ENCODE measurements at places on chromosomes 13 and 19.

GRCh38 chr13:29991343-29991742 lies 140.9 kb upstream of the UBL3 start:
- no peak for DNase-seq

- DNase-seq = no peak
Measured at GRCh38 chr13:46296115-46296822, 84.5 kb downstream of the LRRC63 start.

DNA sequence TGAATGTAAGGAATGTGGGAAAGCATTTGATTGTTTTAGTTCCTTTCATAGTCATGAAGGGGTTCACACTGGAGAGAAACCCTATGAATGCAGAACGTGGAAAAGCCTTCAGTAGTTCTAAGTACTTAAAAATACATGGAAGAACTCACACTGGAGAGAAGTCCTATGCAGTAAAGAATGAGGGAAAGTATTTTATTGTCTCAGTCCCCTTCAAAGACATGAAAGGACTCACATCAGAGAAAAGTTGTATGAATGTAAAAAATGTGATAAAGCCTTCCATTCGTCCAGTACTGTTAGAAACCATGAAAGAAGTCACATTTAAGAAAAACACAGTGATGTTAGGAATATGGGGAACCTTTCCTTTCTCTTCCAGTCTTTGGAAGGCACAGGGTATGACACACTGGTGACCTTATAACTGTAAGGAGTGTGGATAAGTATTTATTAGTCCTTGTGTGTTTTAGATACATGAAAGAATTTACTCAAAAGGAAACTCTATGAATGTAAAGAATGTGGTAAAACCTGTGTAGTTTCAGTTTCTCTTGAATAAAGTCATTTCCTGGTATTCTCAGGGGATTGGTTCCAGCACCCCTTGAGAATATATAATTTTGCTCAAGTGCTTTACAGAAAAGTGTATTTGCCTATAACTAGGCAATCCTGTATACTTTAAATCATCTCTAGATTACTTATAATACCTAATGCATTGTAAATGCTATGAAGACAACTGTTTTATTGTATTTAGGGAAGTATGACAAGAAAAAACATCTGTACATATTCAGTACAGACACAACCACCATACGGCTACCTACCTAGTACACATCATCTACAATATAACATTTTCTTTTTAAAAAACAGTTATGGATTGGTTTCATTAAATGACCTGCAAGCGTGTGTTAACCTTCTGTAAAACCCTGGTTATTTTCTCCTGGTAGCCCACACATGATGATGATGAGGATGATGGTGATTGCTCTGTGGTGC lies 52.8 kb downstream of the ZNF823 start:
- no peak for DNase-seq

DNA sequence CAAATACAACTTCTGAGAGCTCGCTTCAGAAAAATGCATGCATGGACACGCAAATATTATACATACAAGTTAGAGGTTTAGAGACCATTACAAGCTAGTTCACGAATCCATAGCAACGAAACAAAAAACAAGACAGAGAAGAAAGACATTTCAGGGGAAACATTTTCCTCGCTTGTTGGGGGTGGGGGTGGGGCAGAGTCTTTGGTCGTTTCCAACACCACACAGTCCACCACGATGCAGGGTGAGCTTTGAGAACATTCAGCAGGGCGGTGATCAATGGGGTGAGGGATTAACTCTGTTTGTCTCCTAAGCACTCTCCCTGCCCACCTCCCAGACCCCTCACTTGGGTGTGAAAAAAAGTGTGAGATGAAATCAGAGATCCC lies 651 bp downstream of the OXGR1 start:
- no peak for DNase-seq

GRCh38 chr19:18501832-18502231 lies 20.0 kb downstream of the ELL start:
- DNase-seq = peak; percentile 84

- DNase-seq = no peak
Measured at GRCh38 chr19:50546527-50547221, 21.6 kb downstream of the LRRC4B start.

DNA sequence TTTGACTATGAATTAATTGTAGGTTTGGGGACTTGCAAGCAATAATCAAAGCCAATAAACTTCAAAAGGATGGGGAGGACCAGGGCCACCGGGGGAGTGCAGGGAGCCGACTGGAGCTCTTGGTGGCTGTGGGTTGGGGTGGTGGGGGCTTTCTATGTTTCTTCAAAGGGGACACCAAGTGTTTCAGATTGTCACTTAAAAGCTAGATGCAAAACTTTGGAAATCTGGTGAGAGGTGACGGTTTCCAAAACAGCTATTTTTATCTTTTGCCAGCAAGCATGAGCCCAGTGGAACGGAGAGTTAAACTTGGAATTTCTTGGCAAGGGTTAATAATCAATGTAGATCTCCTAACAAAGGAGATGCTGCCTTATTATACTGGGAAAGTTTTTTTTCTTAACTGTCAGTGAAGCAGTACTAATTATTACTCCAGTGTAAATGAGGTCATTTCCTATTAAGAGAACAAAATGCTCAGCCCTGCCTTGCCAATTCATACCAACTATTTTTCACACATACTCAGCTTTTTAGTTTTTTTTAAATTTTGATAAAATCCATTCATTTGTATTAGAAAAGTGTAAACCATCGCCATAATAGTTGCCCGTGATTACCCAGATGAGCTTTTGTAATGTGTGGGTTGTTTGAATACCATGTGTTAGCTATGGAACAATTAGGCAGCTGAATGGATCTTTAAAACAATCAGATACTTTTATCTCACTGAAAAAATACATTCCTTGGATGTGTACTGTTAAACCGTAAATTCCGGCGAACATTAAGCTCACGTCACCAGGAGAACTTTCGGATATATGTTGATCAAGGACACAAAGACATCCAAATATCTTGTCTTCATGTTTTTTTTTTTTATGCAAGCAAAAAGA lies 95.9 kb upstream of the ZNF536 start:
- DNase-seq = no peak

DNA sequence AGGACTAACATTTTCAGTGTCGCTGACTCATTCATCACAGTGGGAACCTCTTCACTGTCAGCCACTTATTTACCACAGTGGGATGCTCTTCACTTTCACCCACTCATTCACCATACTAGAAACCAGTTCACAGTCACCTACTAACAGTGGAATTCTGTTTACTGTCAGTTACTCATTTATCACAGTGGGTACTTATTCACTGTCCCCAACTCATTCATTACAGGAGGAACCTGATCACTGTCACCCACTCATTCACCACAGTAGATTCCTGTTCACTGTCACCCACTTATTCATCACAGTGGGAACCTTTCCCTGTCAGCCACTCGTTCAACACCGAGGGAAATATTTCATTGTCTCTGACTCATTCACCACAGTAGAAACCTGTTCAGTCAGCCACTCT lies 10.1 kb upstream of the ZNF85 start:
- no peak for DNase-seq

DNA sequence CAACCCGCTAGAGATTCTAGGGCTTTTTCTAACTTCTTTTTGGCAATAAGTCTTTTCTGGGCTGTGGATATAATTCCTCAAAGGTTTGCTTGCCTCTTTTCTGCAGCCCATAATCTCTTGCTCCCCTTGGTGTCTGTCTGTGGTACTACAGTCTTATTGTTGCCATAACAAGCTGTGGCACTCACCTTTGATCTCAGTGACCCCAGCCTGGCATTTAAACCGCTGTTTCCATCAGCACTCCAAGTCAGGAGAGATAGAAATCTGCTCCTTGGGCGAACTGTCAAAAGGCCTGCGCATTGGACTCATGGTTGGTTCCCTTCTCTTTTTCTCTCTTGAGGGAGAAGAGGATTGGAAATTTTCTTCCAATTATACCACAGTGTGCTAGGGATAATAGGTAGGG lies 14.5 kb upstream of the MPHOSPH8 start:
- DNase-seq = no peak

GRCh38 chr13:44629465-44630183 lies 53.5 kb upstream of the TSC22D1 start:
- no peak for DNase-seq

DNA sequence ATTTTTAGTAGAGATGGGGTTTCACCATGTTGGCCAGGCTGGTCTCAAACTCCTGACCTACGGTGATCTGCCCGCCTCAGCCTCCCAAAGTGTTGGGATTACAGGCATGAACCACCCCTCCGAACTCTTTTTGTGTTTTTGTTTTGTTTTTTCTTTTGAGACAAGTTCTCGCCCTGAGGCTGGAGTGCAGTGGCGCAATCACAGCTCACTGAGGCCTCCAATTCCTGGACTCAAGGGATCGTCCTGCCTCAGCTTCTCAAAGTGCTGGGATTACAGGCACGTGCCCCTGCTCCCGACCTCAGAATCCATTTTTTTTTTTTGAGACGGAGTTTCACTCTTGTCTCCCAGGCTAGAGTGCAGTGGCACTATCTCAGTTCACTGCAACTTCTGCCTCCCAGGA lies 11.4 kb downstream of the SIX5 start:
- no peak for DNase-seq

DNA sequence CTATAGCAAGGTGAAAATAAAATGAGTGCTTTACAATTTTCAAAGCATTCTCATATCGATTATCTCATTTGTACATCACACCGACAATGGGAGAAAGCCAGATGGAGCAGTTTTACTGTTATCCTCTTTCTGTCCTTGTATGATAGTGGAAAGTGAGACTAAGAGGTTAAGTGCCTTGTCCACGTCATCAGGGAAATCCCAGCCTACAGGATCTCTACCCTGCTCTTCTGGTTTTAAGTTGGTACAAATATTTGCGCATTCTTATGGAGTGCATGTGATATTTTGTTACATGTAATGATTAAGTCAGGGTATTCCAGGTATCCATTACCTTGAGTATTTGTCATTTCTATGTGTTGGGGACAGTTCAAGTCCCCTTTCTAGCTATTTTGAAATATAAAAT lies 12.4 kb upstream of the ENOX1 start:
- DNase-seq = no peak

DNA sequence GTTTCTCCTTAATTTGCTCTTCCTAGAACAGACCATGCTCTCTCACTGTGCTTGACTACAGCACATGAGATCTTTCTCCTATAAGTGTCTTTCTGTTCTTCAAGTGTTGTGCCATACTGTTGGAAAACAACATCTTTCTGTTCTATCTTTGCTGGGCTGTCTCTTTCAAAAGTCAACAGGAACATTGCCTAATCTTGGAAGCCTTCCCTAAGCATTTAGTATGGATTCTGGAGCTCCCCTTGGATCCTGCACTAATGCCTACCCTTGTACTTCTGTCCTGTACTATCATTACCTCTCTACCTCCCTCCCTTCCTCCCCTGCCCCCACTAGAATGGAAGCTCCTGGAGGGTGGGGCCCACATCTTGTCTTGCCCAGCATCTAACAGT lies 26.8 kb downstream of the STARD13 start:
- DNase-seq = no peak

DNA sequence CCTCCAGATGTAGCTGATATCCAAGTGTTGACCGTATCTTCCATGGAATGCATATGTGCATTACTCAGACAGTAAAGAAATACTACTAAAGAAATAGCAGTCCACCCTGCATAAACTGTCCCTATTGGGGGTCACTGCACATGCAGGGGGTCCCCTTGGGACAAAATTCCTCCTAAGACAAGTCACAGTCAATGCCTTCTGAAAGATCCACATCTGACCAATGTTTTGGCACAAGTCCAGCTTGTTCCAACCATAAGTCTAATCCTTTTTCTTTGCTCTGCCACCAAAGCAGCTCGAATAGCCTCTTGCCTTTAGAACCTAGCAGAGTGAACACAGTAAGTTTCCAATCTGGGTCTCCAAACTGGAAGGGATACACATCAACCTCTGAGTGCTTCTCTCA lies 87.9 kb downstream of the DIAPH3 start:
- no peak for DNase-seq

- DNase-seq = no peak
Measured at GRCh38 chr19:29497686-29498436, 27.9 kb upstream of the VSTM2B start.

DNA sequence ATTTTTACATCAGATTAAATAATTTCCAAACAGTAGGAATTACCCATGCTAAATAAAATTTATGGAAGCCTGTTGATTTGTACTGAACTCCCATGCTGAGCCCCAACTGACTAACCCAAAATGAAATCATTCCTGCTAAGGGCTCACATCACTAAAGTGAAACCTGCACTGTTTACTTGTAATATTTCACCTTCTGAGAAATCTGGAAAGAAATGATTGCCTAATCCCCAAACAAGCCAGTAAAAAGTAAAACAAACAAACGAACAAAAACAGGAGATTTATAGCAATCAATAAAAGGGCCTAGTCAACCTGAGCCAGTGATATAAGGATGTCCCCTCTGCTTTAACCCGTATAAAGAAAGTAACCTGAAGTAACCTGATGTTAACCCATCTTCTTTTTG lies 1599.8 kb downstream of the OLFM4 start:
- no peak for DNase-seq

- DNase-seq = no peak
Measured at GRCh38 chr13:109858319-109858718, 71.9 kb upstream of the IRS2 start.

- DNase-seq = no peak
Measured at GRCh38 chr13:100388923-100389322, 199.7 kb downstream of the GGACT start.

DNA sequence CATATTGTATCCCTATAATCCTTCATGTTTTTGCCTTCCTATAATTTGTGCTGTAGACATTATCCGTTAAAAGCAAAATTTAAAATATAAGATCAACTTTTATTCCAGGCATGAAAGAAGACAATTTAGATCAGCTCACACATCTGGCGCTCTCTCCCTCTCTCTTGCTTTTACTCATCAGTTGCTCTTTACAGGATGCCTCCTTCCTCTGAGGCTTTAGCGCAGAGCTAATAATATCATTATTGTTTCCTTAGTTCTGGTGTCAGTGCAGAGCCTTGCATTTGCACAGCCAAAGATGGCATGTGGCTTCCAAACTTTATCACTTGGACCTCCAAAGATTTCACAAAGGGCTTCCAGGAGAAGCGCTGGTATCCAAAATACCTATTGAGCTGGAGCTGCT lies 295.1 kb downstream of the FGF9 start:
- no peak for DNase-seq

DNA sequence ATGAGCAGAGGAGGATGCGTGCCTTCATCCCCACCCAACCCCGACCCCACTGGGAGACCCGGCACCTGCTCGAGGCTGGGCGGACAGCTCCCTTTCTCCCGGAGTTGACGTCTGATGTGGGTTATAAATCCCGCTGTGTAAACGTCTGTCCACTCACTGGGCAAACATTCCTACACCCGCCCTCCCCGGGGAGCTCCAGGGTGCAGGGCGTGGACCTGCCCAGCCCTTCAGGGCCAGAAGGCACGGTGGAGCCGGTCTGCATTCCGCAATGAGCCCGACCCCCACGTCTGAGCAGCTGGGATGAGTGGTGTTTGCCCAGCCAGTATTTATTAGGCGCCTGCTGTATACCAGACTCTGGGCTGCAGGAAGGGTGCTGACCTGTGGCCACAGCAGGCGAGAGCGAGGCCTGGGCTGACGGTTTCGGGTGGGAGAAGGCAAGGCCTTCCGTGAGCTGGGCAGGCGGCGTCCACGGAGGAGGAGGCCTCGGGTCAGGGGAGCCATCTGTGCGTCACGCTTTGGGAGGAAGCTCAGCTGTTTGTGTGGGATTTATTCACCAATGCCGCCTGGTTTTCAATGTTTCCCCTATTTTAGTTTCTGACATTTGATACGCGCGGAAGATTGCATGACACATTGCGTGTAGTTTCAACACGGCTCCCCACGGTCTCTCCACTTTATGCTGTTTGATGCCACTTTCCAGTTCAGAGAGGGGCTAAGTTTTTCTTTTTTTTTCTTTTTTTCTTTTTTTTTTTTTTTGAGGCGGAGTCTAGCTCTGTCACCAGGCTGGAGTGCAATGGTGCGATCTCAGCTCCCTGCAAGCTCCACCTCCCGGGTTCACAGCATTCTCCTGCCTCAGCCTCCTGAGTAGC lies 2.0 kb downstream of the MISP start:
- DNase-seq = peak; percentile 80

All from aorta (tissue), 5 donors.